ENCODE measurements at places on chromosomes 2 and 18.
A peak's percentile ranks its signal among the peaks of the same experiment; 100 is the strongest.

DNA sequence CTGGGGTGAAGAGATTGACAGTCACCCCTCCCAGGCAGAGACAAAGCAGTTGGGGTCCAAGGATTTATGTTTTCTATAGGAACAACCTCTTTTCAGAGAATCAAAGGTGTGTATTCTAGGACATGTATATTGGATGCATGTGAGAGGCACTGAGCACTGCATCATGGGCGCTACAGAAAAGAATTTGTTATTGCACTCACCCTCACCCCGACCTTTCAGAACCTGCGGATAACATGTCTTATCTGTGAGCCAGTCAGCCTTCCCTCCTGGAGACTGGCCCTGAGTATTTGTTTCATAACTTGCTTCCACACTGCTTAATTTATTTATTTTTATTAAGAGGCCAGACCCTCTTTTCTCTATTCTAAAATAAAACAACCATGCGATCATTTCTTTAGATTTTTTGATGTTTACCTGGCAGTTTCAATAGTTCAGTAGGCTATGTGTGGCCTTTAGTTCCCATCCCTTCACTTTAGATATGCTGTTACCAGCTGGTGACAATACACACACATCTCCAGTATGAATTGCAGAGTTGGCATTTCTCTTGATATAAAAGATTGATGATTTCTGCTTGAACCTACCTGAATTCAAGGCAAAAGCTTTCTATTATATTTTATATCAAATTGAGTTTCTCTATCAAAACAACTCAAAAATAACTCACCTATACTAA, 29.8 kb downstream of the FABP1 start:
- DNase-seq, result no peak

GRCh38 chr2:41707790-41708451, 339.9 kb upstream of the PKDCC start:
- DNase-seq, result no peak

GRCh38 chr18:8480506-8481328, 128.5 kb upstream of the RAB12 start:
- DNase-seq, result peak; percentile 83

GRCh38 chr2:222802514-222803196, 58.2 kb upstream of the ACSL3 start:
- no peak for DNase-seq

- DNase-seq, result no peak
Measured at GRCh38 chr18:79677840-79678239, 1.8 kb upstream of the CTDP1 start.

GRCh38 chr2:58081000-58081399, 34.4 kb downstream of the VRK2 start:
- DNase-seq, result no peak

- no peak for DNase-seq
Measured at GRCh38 chr2:229342376-229342775, 71.3 kb upstream of the PID1 start.

DNA sequence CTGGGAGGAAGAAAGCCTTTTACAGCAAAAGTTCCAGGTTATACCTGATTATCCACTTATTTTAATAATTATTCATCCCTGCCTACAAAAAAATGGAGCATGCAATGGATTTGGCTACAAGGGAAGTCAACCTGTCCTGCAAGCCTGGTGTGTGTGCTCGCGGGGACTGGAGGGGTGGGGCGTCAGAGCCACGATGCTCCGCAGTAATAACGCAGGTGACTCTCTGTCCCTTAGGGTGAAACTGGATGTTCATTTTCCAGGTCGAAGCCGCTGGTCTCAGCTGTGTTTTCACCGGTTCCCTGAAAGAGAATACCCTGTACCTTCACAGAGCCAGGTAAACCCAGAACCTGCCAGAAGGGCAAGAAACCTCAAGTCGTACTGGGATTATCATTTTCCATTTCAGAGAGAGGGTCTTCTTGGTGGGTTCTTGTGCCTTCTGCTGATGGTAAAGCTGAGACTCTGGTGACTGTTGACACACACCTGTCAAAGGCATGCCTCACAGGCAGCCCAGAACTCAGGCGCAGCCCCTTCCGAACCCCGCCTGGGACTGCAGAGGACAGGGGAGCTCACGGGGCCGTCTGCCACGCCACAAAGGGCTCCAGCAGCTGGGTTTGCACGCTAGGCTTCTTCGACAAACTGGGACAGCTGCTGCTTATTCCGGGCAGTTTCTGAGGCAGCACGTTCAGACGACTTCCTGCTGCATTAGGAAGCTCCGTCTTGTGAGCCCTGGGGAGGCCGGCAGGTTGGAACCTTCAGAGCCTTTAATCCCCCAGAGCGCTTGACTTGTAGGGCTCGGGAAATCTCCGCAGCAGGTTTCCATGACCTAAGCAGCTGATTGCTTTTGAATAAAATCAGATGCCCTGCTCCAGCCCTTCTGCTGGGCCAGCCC, 58.6 kb downstream of the KCNG2 start:
- no peak for DNase-seq

DNA sequence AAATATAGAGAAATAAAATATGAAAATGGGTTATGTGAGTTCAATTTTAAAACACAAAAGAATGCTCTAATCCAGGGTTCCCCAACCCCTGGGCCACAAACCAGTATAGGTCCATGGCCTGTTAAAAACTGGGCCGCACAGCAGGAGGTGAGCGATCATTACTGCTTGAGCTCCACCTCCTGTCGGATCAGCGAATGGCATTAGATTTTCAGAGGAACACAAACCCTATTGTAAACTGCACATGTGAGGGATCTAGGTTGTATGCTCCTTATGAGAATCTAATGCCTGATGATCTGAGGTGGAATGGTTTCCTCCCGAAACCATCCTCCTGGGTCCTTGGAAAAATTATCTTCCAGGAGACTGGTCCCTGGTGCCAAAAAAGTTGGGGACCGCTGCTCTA, 34.7 kb downstream of the TTR start:
- DNase-seq, result no peak

DNA sequence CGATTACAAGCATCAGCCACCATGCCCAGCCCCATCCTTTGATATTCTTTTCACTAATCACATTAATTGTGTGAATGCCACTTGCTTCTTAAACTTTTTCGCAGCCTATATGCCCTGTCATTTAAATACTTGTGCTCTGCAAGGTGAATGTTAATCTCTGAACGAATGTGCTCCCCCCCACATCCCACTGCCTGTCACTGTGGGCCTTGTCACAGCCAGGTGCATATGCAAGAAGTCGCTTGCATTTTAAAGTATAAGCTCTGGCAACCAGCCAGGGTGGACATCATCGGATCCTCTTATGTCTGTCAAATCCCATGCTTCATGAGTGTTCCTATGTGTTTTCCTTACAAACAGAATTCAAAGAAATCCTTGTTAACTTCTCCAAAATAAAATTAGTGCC, 304.4 kb downstream of the GALR1 start:
- no peak for DNase-seq

DNA sequence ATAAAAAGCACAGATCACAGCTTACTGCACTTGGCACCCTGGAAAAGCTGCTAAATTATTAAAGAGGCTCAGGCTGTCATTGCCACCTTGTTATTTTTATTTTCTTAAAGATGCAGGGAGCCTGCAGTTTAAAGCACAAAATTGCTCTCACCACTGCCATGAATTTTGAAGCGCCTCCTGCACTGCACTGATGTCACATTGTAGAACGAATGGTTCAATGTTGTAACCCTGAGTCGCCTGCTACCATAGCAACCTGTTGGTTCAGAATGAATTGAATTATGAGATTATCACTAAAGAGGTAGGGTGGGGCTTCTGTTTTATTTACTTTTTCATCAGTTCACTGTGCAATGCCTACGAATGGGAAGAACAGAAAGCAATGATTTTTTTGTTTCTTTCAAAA, 16.5 kb downstream of the SCG2 start:
- no peak for DNase-seq

DNA sequence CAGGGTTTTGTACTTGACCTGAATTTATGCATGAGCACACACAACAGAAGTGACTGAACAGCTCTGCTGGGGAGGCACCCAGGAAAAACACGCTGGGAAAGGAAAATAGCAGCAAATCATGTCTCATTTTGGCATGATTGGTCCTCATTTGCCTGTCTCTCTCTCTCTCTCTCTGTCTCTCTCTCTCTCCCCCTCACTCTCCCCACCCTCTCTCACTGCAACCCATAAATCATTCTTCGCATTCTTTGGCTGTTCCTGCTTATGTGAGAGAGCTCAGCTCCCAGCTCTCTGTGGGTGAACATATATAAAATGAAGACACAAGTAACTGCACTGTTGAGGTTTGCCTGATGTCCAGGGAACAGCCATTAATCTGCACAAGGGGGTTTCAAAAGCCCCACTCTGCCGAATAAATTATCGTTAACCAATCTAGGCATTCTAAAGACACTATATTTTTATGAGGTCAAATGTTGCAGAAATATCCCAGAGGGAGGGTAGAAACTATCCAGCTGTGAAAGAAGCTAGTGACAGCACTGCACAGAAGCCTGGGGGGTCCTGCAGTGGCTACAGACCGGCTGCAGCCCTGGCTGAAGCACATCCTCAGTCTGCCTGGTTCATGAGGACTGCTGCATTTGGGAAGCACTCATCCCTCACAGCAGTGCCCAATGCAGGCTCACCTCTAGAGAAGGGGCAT, 260.3 kb downstream of the AFF3 start:
- DNase-seq, result peak; percentile 75

- peak; percentile 46 for DNase-seq
Measured at GRCh38 chr18:58417752-58418151, 211.1 kb downstream of the ALPK2 start.

DNA sequence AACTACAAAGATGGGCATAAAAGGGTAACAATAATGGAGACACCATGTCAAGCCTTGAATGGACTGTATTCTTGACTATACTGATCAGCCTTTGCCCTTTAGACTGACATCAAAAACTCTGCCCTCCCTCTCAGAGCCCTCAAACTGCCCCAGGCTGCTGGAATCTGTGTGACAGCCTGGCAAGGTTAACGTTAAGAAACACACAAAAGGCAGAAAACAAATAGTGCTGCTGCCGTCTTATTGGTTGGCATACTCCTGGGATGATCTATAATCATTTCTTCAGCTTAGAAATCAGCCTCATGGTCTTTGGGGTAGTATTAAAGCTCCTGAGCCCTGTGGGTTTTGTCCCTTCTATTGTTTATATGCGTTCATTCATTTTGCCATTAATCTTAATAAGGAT, 338.0 kb downstream of the DCC start:
- no peak for DNase-seq

DNA sequence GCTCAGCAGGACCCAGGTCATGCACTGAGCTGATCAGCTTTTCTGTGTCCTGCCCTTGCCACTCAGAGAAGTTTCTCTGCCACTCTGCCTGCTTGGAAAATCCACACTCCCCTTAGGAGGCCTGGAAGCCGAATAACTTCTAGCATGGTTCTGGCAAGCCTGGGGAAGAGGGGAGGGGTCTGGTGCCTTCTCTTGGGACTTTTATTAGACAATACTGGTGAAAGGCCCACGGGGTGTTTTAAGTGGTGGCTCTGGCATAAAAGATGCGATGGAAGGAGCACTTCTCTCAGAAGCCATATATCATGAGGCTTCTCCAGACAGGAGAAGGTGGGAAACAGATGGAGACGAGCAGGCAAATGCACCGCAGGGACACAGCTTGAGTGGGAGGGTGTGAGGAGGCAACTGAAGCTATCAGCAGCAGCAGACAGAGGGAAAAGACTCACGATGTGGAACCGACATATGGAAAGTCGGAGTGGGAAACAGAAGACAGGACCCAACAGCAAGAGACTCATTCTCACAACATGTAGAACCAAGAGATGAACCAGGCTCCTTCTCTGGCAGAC, 141.8 kb upstream of the CTNNA2 start:
- DNase-seq, result no peak

GRCh38 chr2:45761635-45762034, 110.2 kb downstream of the PRKCE start:
- no peak for DNase-seq

DNA sequence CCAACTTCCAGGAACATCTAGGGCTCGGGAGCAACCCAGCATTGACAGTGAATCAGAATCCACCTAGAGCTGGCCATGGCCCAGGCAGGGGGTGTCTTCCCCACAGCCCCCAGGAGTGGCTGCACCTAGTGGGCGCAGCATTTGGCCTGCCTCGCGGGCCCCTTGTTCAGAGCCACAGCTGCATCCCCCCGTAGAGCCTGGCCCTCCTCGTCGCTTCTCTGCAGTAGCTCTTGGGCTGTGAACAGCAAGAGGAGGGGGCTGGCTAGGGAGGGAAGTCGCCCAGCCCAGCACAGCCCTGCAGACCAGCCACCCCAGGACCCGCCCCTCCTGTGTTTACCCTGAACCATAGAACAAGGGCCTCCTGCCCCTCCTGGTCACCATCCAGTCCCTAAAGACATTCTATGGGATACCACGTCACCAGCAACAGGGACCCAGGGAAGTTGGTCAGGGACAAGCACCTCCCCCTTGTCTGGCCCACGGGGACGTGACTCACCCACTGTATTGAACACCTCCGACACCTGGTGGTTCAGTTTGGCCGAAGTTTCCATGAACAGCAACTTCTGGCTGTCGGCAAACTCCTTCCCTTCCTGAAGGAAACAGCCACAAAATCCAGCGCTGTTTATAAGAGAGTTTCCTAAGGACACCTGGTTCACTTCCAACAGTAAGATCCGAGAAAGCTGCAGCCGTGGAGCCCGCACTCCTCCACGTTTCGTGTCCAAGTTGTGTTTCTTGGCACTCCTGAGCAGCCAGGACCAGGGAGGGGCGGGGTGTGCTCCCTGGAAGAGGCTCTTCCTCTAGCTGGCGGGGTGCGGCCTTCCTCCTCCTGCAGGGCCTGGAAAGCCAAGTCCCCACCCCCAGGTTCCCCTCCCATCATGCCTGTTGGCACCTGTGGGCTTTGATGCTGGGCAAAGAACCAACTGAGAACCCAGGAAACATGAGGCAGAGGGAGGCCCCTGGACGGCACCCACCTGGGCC, 8.8 kb downstream of the PRLH start:
- DNase-seq, result peak; percentile 90

GRCh38 chr2:229582151-229582550, 132.2 kb downstream of the DNER start:
- DNase-seq, result no peak

DNA sequence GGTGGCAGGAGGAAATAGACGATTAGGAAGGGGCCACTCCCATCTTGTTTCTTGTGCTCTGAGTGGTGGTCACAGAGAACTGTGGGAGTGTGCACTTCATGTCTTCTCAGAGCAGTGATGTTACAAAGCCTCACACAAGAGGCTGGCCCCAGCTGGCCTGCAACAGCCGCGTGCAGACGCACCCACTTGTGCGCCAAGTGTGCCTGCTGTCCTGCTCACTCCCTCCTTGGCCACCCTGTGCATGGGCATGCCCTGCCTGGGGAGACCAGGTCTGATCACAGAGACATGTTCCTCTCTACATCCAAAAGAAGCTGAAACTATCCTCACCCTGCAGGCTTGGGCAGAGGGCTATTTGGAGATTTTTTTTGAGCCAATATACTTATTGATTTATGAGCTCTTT, 108.4 kb downstream of the MRO start:
- no peak for DNase-seq
